ENCODE measurements at places on chromosomes 3 and 15.

DNA sequence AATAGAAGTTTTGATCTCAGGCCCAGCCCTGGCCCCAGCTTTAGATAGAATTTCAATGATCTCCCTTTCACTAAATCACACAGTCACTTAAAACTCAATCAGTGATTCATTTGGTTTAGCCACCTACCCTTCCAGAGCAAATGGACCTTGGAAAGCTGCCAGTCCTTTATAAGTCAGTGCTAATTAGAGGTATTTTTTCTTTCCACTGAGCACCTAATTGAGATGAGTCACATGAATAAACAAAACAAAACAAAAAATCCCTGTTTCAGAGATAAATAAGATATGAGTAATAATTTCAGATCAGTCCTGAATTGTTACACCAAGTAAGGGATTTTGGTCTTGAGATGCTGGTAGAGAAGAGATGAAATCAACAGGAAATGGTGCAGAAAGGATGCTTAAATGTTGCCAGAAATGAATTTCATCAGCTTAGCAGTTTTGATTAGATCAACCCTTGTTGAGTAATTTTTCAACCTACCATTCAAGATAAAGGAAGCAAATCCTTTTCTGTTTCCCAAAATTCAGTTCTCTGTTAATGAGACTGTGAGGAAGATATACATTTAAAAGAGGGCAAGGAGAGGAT is 352.0 kb upstream of the COL8A1 start:
- no peak for DNase-seq

GRCh38 chr3:39108200-39108710 is 775 bp downstream of the TTC21A start:
- DNase-seq = no peak

GRCh38 chr15:60869851-60870250 is 359.3 kb downstream of the RORA start:
- DNase-seq = no peak

DNA sequence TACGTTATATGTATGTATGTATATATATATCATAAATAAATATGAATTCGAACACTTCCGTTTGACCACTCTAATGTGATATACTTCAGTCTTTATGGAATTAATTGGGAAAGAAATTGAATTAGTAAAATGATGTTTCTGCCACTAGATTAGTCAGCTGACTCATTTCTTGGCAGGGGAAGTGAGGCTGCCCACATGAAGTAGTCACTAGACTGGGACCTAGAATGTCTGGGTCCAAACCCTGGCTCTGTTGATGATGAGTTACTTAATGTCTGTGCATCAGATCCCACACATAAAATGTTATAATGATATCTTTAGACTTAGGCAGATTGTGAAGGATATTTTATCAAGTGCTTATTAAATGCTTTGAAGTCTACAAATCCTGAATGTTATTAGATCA is 27.4 kb upstream of the ARL14 start:
- no peak for DNase-seq

DNA sequence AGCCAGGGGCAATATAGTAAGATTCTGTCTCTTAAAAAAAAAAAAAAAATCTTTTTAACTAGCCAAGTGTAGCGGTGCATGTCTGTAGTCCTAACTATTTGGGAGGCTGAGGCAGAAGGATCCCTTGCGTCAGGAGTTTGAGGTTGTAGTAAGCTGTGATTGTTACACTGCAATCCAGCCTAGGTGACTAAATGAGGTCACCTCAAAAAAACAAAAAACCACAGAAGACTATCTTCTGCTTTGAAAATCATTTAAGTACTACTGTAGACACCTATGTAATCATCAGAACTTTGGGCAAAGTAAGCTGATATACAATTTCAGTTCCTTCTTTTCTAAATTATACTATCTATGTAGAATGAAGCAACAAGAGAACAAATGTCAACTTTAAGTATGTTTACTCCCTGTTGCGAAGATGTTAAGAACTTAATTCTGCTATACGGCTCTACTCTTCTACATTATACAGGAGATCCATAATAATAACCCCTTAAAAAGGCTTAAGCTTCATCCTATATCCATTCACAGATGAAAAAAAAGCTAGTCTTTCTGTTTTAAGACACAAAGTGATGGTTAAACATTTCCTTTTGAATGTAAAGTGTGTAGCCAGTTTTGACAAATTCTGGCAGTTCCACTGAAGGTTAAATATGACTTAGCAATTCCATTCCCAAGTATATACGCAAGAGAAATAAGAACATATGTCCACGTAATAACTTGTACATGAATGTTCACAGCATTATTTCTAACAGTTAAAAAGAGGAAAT is 15.2 kb downstream of the DAZL start:
- no peak for DNase-seq

All from GOT3 (cell line).